ENCODE measurements at places on chromosomes 2 and 18.

GRCh38 chr2:214593727-214594126 lies 182.9 kb downstream of the VWC2L start:
- DNase-seq = peak; percentile 4
- H3K27ac ChIP-seq = no peak overlapping the region
- no peaks in the 10 kb centered on the region for H3K36me3 ChIP-seq
- H3K4me1 ChIP-seq = no peaks in the 10 kb centered on the region

- H3K4me1 ChIP-seq = peaks cover 15% of the 10 kb centered on the region
- H3K27me3 ChIP-seq = no peaks in the 10 kb centered on the region
- no peaks in the 10 kb centered on the region for H3K36me3 ChIP-seq
- H3K4me3 ChIP-seq = no peak overlapping the region
- DNase-seq = no peak
Observed at GRCh38 chr18:49020621-49021021, 69.9 kb upstream of the SMAD7 start.

DNA sequence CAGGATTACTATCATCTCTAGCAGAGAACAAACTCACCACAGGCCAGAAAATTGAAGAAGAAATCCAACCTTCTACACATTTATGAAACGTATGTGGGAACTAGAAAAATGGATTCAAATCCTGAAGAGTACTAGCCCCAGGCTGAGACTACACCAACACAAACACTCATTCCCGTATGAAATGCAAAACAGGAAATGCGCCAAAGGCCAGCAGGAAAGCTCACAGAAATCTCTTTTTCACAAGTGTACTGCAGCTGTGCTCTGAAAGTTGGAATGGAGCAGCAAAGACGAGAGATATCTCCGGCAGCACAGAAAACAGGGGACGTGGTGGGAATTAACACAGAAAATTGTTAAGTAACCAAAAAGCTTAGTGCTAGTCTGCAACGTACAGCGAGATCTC lies 913.5 kb downstream of the TDRD15 start:
- no peaks in the 10 kb centered on the region for H3K4me1 ChIP-seq
- H3K27me3 ChIP-seq = no peaks in the 10 kb centered on the region

DNA sequence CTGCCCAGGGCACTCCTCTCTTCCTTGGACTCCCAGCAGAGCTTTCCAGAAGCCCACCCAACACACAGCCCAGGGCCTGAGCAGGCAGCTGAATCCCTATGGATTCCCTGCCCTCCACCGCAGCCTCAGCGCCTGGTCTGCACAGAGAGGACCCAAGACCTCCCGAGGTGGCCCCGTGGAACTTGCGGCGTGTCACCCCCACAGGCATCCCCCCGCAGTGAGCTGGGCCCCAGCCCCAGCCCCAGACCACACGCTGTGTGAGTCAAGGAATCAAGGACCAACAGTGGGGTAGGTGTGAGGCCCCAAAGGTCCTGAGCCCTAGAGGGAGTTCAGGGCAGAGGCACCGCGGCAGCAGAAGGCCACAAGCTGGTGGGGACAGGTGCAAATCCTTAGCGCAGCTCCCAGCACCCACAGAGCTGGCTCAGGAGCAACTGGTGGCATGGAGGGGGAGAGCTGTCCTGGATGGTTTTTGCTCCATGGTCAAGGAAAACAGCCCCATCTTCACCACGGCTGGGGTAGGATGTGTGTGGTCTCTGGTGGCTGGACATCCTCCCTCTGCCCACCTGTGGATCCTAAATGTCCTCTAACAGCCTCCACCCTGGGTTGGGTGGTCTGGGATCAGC lies 8.5 kb downstream of the HS6ST1 start:
- no peaks in the 10 kb centered on the region for H3K27me3 ChIP-seq
- H3K4me3 ChIP-seq = no peak overlapping the region
- no peak for DNase-seq
- no peak overlapping the region for H3K27ac ChIP-seq

- H3K4me3 ChIP-seq = no peak overlapping the region
- no peak for DNase-seq
- no peaks in the 10 kb centered on the region for H3K4me1 ChIP-seq
- H3K27me3 ChIP-seq = no peaks in the 10 kb centered on the region
Observed at GRCh38 chr2:230944123-230944653, 19.1 kb upstream of the GPR55 start.

Data from cardiac muscle cell (in vitro differentiated cells and primary cell).